ENCODE measurements at places on chromosomes 4 and X.
A peak's percentile ranks its signal among the peaks of the same experiment; 100 is the strongest.

DNA sequence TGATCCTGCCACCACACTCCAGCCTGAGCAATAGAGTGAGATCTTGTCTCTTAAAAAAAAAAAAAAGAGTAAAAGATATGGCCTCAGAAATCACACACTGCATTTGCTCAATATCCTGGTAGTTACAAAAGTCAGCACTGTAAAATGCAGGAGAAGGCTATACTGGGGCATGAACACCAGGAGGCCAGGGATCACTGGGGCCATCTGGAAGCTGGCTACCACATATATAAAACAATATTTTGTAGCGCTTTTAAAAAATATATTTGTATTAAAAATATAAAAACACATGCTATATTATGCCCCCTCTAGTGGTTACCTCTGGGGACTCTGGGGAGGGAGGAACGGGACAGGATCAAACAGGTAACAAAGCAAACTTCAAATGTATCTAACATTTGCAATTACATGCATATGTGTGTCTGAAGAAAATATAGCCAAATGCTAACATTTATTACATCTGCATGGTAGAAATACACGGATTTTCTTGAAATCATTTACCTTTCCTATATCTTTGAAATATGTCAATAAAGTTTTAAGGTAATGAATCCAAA is 4.0 kb downstream of the C4orf46 start:
- no peak overlapping the region for H3K4me3 ChIP-seq
- no peak for DNase-seq
- no peak overlapping the region for H3K27ac ChIP-seq
- no peaks in the 10 kb centered on the region for H3K27me3 ChIP-seq

DNA sequence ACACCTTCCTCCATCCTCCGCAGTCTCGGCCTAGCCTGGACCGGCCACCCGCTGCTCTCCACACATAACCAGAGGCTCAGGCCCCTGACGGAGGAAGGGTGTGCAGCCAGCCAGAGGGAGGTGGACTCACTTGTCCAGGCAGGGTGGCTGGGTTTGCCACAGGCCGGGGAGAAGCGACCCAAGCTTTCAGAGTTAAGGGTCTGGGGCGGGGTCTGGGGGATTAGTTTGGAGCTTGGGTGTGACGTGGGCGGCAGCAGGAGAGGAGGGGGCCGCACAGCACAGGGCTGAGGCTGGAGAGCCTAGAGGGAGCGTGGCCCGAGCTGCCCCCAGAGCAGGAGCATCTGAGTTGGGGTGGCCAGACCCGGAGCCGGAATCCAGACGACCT is 22.4 kb upstream of the CPLX1 start:
- H3K27ac ChIP-seq: no peak overlapping the region
- H3K27me3 ChIP-seq: no peaks in the 10 kb centered on the region
- no peak for DNase-seq
- H3K4me1 ChIP-seq: no peaks in the 10 kb centered on the region

GRCh38 chr4:7761312-7761711 is 178.3 kb downstream of the AFAP1 start:
- no peaks in the 10 kb centered on the region for H3K36me3 ChIP-seq
- H3K4me1 ChIP-seq: no peaks in the 10 kb centered on the region
- H3K27ac ChIP-seq: no peak overlapping the region
- DNase-seq: no peak

DNA sequence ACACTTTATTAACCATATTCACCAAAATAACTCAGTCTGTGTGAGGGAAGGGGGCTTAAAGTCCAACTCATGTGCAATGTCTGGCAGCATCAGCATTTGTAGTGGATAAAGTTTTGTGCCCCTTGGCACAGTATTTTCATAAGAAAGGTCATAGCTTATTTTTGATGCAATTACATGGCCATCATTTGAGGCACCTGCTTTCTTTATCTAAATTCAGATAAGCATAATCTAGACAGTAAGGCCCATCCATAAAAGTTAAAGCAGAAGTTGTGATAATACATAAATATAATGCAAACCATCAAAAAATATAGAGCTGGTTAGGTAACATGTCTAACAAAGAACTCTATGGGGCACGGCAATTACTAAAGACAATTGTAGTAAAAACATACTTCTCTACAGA is 763.7 kb downstream of the DMD start:
- peaks cover 2% of the 10 kb centered on the region for H3K36me3 ChIP-seq
- no peak for DNase-seq
- H3K4me3 ChIP-seq: no peak overlapping the region
- peaks cover 50% of the 10 kb centered on the region for H3K4me1 ChIP-seq
- H3K27ac ChIP-seq: no peak overlapping the region

GRCh38 chrX:110804446-110804845 is 8.8 kb upstream of the CHRDL1 start:
- H3K4me1 ChIP-seq: no peaks in the 10 kb centered on the region
- H3K36me3 ChIP-seq: no peaks in the 10 kb centered on the region
- no peak overlapping the region for H3K27ac ChIP-seq
- no peak for DNase-seq
- no peaks in the 10 kb centered on the region for H3K27me3 ChIP-seq

DNA sequence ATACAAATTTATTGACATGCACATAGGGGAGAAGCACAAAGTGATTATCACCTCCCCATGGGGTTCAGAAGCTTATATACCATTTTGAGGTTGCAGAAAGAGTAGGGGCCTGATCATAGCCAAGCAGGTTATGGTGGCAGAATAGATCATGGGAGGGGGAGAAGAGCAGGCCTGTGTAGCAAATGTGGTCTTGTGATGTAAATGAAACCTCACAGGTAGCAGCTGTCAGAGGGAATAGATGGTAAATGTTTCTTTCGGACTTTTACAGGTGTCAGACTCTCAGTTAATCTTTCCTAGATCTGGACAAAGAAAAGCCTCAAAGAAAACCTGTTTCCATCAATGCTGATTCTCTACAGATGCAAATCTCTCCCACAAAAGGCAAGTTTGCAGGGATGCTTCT is 84.4 kb downstream of the CFAP299 start:
- DNase-seq: no peak
- no peaks in the 10 kb centered on the region for H3K27me3 ChIP-seq
- no peak overlapping the region for H3K4me3 ChIP-seq
- no peak overlapping the region for H3K27ac ChIP-seq

DNA sequence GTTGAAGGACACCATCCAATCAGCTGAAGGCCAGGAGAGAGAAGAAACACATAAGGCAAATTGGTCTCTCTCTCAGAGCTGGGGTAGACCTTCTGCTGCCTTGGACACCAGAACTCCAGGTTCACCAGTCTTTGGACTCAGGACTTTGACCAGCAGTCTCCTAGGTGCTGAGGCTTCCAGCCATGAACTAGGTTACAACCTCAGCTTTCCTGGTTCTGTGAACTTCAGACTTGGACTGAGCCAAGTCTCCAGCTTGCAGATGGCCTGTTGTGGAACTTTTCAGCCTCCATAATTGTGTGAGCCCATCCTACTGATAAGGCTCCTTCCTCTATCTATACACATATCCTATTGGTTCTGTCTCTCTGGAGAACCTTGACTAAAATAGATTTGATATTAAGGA is 20.6 kb upstream of the BBS12 start:
- H3K4me3 ChIP-seq: no peak overlapping the region
- H3K36me3 ChIP-seq: no peaks in the 10 kb centered on the region
- DNase-seq: no peak
- H3K27ac ChIP-seq: no peak overlapping the region

GRCh38 chr4:26863512-26863911 is 2.9 kb downstream of the STIM2 start:
- no peak for DNase-seq
- no peaks in the 10 kb centered on the region for H3K27me3 ChIP-seq
- H3K27ac ChIP-seq: no peak overlapping the region
- peak overlapping the region; percentile 9 for H3K4me3 ChIP-seq
- H3K36me3 ChIP-seq: peaks cover 4% of the 10 kb centered on the region
- peaks cover 40% of the 10 kb centered on the region for H3K4me1 ChIP-seq

- no peak overlapping the region for H3K4me3 ChIP-seq
- H3K36me3 ChIP-seq: no peaks in the 10 kb centered on the region
- H3K4me1 ChIP-seq: no peaks in the 10 kb centered on the region
- H3K27me3 ChIP-seq: no peaks in the 10 kb centered on the region
- no peak for DNase-seq
These were observed 191.9 kb downstream of the SLC39A8 start for GRCh38 chr4:102153391-102153790.

- H3K36me3 ChIP-seq: no peaks in the 10 kb centered on the region
- no peak overlapping the region for H3K4me3 ChIP-seq
- H3K27me3 ChIP-seq: peaks cover 7% of the 10 kb centered on the region
- no peak for DNase-seq
- H3K4me1 ChIP-seq: no peaks in the 10 kb centered on the region
- H3K27ac ChIP-seq: no peak overlapping the region
These were observed 56.6 kb downstream of the INTS12 start for GRCh38 chr4:105651884-105652283.

- peaks cover 14% of the 10 kb centered on the region for H3K36me3 ChIP-seq
- peaks cover 62% of the 10 kb centered on the region for H3K4me1 ChIP-seq
- peak; percentile 85 for DNase-seq
- no peaks in the 10 kb centered on the region for H3K27me3 ChIP-seq
These were observed 994 bp downstream of the GALNT7 start for GRCh38 chr4:173169428-173170181.

DNA sequence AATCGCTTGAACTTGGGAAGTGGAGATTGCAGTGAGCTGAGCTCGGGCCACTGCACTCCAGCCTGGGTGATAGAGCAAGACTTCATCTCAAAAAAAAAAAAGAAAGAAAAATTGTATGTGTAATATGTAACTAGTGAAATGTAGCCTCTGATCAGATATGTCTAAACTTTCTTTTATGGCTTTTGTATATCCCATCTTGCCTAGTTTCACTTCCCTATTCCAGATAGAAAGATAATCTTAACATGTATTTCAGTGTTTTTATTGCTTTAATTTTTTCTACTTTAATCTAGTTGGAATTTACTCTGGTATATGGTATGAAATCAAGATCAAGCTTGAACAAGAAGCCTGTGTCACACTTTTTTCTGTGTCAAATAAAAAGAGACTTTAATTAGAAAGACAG is 1.9 kb upstream of the ZNF41 start:
- H3K27ac ChIP-seq: no peak overlapping the region
- H3K4me3 ChIP-seq: no peak overlapping the region
- H3K4me1 ChIP-seq: peaks cover 28% of the 10 kb centered on the region
- peaks cover 4% of the 10 kb centered on the region for H3K27me3 ChIP-seq

DNA sequence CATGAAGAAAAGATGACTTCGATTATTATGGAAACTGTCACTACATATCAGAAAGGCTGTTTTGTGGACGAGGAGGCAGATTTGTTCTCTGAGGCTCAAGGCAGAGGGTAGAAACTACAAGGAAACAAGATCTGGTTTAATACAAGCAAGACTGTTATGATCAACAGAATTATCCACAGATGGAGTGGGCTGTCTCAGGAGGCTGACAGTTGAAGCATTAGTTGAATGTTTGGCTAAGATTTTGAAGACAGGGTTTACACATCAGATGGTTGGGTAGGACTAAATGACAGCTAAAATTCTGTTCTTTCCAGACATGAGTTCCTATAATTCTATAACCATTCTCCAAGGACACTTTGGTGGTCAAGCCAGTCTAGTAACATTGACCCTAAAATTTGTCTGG is 49.8 kb downstream of the LDOC1 start:
- no peak for DNase-seq
- H3K27ac ChIP-seq: no peak overlapping the region
- no peak overlapping the region for H3K4me3 ChIP-seq
- no peaks in the 10 kb centered on the region for H3K4me1 ChIP-seq
- H3K36me3 ChIP-seq: no peaks in the 10 kb centered on the region

DNA sequence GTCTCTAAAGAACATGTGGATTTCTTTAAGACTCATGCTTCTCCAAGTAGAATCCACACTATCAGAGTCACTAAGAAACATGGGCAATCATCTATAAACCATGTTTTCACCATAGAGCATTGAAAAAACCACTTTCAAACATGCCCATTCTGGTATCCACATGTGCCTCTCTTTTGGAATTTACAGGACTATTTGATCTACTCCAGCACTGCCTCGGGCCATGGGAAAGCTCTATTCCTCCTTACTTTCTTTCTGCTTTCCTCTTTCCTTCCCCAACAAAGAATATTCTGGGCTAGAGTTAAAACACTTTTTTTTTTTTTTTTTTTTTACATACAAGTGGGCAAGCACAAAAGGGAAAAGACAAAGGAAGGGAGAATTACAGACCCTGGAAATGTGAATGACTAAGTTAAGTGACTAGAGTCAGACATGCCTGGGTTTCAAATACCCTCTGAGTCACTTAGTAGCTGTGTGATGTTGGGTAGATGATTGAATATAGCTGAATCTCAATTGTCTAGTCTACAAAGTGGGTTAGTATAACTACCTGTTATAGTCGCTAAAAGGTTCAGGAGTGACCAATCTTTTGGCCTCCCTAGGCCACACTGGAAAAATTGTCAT is 847.7 kb upstream of the INTU start:
- H3K4me1 ChIP-seq: no peaks in the 10 kb centered on the region
- no peaks in the 10 kb centered on the region for H3K27me3 ChIP-seq
- DNase-seq: no peak
- H3K27ac ChIP-seq: no peak overlapping the region
- no peak overlapping the region for H3K4me3 ChIP-seq

GRCh38 chrX:31523884-31524536 is 452.2 kb upstream of the FTHL17 start:
- H3K27ac ChIP-seq: no peak overlapping the region
- H3K4me3 ChIP-seq: no peak overlapping the region
- no peak for DNase-seq
- H3K36me3 ChIP-seq: no peaks in the 10 kb centered on the region
- no peaks in the 10 kb centered on the region for H3K4me1 ChIP-seq
- H3K27me3 ChIP-seq: no peaks in the 10 kb centered on the region

DNA sequence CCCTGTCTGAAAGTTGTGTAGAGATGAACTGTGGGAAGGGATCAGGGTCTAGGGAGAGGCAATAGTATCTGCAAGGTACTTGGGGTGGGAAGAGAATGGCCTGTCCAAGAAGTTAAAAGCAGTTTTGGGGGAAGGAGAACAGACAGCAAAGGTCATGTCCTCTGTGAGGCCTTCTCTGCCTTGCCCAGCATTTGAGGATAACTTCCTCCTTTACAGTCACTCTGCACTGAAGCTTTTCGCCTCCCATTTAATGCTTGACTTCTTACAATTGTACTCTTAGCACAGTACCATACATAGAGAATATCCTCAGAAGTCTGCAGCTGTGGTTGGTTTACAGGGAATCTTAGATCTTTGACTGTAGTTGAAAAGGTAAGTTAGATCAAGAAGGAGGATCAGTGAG is 121.8 kb upstream of the AP1S2 start:
- H3K27me3 ChIP-seq: no peaks in the 10 kb centered on the region
- H3K36me3 ChIP-seq: no peaks in the 10 kb centered on the region
- H3K4me1 ChIP-seq: peaks cover 17% of the 10 kb centered on the region
- no peak overlapping the region for H3K27ac ChIP-seq
- no peak overlapping the region for H3K4me3 ChIP-seq

GRCh38 chr4:921830-922331 is 10.2 kb downstream of the GAK start:
- peak overlapping the region; percentile 96 for H3K27ac ChIP-seq
- peak; percentile 51 for DNase-seq
- H3K4me3 ChIP-seq: peak overlapping the region; percentile 69
- peaks cover 57% of the 10 kb centered on the region for H3K4me1 ChIP-seq
